A172 (cell line): ENCODE measurements at places on chromosomes 6 and 20.

DNA sequence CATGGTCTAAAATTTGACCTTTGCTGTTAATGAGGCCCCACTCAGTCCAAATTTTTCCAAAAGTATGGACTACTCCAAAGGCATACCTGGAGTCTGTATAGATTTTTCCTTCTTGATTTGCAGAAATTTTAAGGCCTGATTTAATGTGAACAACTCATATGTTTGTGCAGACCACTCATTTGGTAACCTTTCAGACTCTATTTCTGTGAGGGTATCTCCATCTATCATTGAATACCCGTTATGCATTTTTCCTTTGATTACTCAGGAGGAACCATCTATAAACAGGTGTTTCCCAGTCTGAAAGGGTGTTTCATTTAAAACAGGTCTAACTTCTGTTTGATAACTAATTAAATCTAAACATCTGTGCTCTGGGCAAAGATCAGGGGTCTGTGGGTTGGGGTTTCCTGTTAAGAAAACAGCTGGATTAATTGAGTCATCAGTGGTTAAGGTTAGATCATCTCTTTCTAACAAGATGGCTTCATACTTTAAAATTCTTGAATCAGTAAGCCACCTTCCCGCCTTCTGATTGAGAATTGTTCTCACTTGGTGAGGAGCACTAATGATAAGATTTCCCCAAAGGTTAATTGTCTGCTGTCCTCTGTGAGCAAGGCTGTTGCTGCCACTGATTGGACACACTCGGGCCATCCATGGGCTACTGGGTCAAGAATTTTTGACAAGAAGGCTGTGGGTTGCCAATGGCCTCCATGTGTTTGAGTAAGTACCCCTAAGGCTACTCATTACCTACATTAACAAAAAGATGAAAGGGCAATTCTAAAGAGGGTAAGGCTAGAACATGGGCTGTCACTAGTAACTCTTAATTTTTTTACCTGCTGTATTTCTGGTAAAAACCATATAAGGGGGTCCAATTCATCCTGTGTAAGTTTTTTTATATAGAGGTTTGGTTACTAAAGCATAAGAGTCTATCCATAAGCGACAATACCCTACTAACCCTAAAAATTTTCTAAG is 24.1 kb downstream of the HLA-B start:
- DNase-seq = no peak

- DNase-seq = peak; percentile 83
Measured at GRCh38 chr20:57501461-57502335, 23.2 kb downstream of the CTCFL start.

DNA sequence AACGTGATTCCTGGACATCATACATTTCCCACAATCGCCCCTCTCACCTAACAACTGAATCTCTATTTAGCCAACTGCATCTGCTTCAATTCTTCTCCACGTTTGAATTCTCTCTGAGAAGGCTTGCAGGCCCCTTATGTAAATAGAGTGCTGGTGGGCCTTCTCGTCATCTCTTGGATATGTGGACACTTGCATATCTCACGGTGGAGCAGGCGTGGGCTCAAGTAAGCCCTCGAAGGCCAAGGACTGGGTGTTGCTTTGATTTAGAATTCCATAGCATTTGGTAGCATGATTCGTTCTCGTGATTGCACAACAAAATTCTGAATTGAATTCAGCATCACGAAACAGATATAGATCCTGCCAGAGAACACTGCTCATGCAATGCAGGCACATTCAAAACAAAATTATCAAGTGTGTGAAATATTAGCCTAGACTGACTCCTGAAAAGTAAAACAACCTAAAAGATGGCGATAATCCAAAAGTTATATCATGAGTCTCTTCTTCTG is 613.6 kb downstream of the TFAP2A start:
- no peak for DNase-seq

DNA sequence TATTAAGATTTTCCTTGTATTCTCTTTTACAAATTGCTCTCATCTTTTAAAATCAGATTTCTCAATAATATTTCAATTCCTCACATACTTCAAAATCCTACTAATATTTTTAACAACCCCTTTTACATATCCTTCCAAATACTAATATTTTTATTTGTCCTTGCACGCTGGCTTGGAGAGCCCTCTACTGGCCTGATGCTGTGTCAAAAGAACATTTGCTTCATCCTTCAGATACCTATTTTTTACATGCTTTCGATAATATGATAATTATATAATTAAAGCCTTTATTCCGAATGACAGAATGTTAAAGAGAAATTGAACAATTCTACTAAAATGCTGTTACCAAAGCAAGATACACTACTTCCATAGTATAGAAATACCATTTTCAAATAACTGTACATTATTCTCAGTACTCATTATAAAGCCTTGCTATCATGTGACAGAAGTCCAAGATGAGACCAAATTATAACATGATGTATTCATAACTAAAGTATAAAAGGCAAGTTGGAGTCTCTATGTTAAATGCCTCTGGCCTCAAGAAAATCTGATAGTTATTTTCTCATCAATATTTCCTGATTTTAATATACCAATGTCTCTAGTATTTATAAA is 39.0 kb upstream of the PLN start:
- peak; percentile 2 for DNase-seq

DNA sequence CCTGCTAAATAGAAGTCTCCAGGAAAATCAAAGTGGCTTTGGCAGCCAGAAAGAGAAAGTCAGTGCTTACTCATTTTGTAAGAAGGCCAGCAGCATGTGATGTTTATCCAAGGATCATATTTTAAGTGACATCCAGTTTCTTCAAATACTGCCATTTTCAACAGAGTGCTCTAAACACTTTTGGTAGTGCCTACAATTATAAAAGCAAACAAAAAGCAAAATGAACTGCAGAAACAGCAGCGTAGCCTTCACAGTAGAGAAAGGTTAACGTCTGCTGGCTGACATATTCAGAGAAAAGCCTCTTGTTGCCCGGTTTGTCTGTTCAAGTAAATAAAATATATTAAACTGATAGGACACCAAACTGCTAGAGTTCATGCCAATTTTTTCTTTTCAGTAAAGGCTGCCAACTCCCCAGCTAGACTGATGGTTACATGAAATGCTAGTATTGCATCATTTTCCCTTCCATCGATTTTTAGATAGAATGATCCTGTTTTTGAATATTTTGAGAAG is 705.7 kb upstream of the SLC35B3 start:
- DNase-seq = peak; percentile 26

DNA sequence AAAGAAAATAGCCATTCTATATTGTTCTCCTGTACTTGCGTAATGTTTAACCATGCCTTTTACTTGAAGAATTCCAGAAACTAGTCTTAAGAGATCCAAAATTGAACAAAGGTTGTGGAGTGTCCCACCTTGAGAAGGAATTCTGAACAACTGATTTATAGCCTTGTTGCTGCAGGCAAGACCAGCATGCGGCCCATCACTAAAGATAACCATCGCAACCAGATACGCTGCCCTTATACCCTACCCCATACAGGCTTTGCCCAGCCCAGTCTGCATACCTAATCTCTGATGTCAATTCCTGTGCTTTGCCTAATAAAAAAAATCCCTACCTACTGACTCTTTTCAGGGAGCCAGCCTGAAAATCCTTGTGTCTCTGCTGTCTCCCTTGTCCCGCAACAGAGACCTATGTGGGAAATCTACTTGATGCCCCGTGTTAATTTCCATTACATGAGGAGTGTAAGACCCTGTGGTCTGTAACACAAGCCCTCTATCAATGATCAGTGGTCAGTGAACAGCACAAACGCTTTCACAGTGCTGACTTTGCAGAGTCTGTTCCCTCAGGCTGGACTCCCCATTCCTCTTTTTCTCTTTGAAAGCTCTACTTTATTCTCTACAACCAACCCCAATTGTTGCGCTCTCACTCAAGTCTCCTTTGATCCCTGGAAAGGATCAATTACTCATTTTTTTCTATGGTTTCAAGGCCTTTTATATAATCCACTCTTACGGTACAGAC is 125.7 kb upstream of the BTBD3 start:
- peak; percentile 92 for DNase-seq

DNA sequence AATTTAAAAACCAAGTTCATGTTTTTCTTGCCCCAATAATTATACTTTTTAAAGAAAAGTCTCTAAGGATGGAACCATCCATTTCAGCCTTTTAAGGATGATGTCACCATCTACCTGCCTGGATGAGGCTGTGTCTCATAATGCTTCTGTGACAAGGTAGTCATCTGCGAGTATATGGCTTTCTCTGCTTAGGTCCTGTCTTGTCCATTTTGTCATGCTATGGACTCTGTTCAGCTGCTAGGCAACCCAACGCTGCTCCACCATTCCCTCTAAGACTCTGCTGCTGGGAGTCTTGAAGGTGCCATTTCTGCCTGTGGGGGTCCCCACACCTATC is 459.8 kb upstream of the RUNX2 start:
- DNase-seq = no peak

GRCh38 chr6:85191656-85192055 is 258.2 kb upstream of the NT5E start:
- DNase-seq = peak; percentile 2
